Pancreas (tissue), 10 donors: ENCODE measurements at places on chromosomes 6 and 20. TPM values are rescaled to one million over a fixed set of nuclear protein-coding genes. Genes with fewer than 3 reads are reported as not detected.

Gene BFSP1
- total RNA-seq = 1.4 TPM

Gene EDN3
- 4.2 TPM for total RNA-seq

Gene MPIG6B
- not detected for total RNA-seq

Gene GSTA2
- 54.8 TPM for total RNA-seq

Gene LRFN2
- total RNA-seq = 0.52 TPM

Gene KCNB1
- total RNA-seq = 0.28 TPM

Gene ATAT1
- 6.8 TPM for total RNA-seq

Gene FAM83C
- not detected for total RNA-seq

Gene PPP1R3G
- total RNA-seq = 0.09 TPM

Gene CRIP3
- 3.1 TPM for total RNA-seq

Gene THBD
- total RNA-seq = 1.8 TPM

DNA sequence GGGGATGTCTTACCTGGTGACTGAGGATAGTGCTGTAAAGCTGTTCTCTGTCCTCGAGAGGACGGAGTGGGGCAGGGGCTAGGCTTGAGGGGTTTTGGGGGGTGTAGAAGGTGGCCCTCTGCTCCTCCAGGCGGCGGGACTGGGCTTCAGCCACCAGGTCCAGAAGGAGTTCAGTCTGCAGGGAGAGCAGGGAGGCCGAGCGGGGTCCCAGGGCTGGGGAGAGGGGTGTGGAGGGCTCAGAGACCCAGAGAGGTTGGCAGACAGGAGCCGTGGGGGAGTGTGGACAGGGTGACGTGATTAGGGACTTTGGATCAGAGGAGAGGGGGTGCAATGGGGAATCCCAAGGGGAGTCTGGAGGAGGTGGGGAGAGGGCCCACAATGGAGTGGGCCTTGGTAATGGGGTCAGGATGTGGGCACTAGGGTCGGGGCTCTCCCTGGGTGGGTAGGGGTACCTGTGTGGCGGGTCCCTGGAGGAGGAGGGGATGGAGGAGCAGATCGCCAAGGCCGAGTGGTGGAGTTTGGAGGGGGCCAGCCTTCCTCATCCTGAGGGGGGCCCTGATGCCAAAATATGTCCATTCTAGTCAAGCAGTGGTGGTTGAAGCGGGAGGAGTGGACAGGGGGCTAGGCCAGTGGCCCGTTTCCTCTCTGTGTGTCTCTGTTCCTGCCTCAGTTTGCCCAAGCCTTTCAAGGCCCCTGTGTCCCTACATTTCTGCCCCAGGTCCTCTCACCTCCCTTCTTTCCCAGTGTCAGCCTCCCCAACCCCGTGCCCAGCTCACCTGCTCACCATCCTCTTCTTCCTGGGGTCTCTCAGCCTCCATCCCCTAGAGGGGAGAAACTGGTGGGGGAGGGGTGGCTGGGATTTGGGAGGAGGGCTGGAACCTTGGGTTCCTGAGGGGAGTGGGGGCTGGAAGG, 491 bp downstream of the GPSM3 start:
- no peak overlapping the region for H3K27ac ChIP-seq
- DNase-seq = no peak
- no peaks in the 10 kb centered on the region for H3K4me1 ChIP-seq
- no peaks in the 10 kb centered on the region for H3K36me3 ChIP-seq
- H3K4me3 ChIP-seq = no peak overlapping the region

DNA sequence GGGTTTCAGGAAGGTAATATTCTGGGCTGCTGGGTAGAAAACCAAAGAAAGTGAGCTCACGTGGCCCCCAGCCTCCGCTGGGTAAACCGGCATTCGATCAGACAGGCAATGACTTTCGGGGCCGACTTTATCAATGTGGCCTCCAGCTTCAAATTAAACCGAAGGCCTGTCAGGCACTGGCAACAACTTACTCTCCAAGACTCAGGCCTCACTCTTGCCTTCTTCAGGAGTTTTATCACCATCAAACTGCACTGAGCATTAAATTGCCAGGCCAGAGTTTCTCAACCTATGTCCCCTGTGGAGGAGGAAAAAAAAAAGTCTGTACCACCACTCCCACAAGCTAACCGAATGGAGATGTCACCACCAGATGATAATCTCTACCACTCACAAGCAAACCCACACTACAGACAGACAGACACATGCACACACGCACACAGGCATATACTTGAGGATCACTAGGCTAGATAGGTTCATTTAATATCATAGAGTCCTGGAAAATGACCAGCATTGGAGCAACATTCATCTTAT, 1.1 kb upstream of the MBOAT1 start:
- H3K4me1 ChIP-seq = peaks cover 11% of the 10 kb centered on the region
- H3K4me3 ChIP-seq = peak overlapping the region; percentile 63
- H3K27ac ChIP-seq = peak overlapping the region; percentile 85
- H3K27me3 ChIP-seq = no peaks in the 10 kb centered on the region
- no peak for DNase-seq

DNA sequence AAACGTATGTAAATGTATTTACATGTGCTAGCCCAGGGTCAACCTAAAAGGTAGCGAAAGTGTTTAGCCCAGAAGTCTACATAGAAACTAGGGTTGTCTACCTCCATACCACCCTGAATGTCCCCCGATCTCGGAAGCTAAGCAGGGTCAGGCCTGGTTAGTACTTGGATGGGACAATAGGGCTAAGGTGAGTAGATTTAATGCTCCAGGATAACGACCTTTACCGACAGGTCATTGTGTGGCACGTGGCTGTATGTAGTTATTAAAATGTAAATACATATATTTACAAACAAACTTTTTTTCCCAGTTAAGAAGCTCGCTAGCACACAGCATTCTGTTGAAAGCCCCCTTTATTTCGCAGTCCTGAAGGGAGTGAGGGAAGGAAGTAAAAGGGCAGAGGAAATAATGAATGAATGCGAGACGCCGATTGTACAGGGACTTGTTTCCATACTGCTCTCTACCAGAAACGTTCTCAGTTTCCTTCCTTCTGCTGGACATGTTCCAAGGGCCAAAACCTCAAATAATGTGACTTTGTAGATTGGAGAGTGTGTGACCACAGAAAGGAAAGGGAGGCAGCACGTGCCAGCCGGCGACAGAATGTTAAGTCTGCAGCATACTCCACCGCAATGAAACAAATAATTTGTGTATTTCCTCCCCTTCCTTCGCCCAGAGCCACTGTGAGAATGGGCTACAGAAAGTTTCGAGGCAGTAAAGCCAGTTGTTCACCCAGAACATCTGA, 612 bp downstream of the ADAT2 start:
- H3K27ac ChIP-seq = peak overlapping the region; percentile 75
- H3K4me3 ChIP-seq = peak overlapping the region; percentile 49
- no peak for DNase-seq
- no peaks in the 10 kb centered on the region for H3K36me3 ChIP-seq

DNA sequence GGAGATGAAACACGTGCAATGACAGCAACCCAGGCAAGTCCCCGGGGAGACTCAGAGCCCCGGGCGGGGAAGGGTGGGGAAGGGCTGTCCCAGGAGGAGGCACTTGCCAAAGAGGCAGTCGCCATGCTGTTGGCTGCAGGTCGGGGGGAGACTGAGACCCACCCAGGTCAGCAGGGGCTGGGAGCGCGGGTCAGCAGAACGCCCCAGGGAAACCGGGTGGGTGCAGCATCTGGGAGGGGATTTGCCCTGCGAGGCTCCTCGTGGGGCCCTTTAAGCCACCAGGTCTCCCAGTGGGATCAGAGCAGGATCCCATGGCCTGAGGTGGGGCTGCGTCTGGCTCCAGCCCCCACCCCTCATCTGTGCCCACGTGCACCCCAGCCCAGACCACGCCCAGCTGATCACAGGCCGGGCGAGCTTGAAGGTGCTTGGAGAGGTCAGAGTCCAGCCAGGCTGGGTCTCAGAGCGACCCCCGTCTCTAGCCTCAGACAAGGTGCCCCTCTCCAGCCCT, 65.5 kb downstream of the YTHDF1 start:
- no peak overlapping the region for H3K27ac ChIP-seq
- no peaks in the 10 kb centered on the region for H3K36me3 ChIP-seq
- no peak for DNase-seq
- no peaks in the 10 kb centered on the region for H3K27me3 ChIP-seq
- H3K4me3 ChIP-seq = no peak overlapping the region

DNA sequence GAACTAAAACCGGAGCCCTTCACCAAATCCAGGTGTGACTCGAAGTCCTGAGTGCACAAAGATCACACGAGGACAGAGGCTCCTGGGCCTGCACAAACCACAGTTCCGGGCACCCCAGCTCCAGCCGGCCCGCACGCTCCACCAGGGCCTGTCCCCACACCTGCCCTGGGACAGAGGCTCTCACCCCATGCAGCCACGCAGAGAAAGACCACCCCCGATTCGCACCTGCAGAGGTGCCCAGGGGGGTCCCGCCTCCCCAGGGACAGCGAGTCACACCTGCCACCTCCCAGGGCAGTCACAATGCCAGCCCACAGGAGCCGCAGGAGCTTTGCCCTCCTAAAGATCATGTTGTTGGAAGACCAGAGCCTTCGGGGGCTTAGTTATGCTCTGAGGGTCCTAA, 25.4 kb upstream of the MRGBP start:
- no peaks in the 10 kb centered on the region for H3K27me3 ChIP-seq
- no peaks in the 10 kb centered on the region for H3K4me1 ChIP-seq
- no peak overlapping the region for H3K27ac ChIP-seq
- H3K4me3 ChIP-seq = no peak overlapping the region
- H3K36me3 ChIP-seq = no peaks in the 10 kb centered on the region

GRCh38 chr6:33211666-33212422, 3.5 kb downstream of the RING1 start:
- no peak overlapping the region for H3K27ac ChIP-seq
- peaks cover 5% of the 10 kb centered on the region for H3K4me1 ChIP-seq
- H3K4me3 ChIP-seq = no peak overlapping the region
- no peak for DNase-seq

DNA sequence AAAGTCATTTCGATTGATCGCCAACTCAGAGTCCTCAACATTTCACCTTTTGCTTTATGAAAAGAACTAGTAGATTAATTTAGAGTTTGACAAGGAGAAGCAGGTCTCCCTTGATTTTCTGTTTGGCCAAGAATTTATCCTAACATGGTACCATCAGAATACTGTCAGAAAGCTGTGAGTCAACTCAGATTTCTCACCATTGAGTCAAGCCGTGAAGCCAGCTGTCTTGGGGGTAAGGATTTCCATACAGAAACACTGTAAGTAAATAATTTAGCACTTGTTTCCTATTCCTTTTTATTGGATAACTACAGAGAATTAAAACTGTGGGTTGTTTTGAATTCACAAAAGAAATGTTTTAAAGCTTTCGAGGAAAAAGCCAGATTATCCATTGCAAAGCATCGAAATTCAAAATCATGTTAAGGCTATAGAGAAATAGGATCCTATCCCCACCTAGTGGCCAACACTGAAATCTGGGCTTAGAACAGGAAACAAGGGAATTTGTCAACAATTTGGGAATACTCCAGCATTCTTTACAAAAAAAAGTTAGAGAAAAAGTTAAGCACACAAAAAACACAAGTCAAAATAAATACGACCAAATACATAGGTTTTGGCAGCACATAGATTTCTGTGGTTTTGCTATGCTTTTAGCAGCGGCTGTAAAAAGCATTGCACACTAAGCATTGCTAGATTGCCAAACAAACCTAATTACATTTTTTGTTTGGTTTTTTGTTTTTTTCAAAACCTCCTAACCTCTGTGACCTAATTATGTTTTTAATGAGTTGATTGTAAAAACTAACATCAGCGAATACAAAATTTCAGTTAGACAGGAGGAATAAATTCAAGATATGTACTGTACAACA, 44.2 kb downstream of the COL11A2 start:
- no peaks in the 10 kb centered on the region for H3K27me3 ChIP-seq
- H3K27ac ChIP-seq = no peak overlapping the region
- H3K36me3 ChIP-seq = no peaks in the 10 kb centered on the region
- no peak overlapping the region for H3K4me3 ChIP-seq
- DNase-seq = no peak

GRCh38 chr6:150723857-150724256, 124.2 kb downstream of the PLEKHG1 start:
- no peaks in the 10 kb centered on the region for H3K27me3 ChIP-seq
- H3K4me3 ChIP-seq = no peak overlapping the region
- no peak for DNase-seq
- no peaks in the 10 kb centered on the region for H3K36me3 ChIP-seq

DNA sequence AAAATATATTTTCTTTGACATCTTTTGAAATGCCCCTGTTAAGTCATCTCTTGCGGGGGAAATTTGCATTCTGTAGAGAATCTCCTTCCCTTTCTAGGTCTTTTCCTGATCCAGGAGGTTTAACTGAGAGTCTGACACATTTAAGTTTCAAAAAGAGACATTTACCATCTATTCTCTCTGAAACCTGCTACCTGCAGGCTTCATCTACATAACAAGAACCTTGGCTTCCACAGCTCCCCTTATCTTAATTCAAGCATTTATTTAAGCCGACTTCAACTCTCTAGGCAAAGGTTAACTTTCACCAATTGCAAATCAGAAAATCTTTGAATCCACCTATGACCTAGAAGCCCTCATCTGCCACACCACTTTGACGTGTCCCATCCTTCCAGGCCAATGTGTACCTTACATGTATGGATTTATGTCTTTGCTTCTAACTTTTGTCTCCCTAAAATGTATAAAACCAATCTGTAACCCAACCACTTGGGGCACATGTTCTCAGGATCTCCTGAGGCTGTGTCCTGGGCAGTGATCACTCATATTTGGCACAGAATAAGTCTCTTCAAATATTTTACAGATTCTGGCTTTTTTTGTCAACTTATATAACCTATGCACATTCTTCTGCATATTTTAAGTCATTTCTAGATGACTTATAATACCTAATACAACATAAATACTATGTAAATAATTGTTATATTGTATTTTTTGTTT, 666.7 kb downstream of the UTRN start:
- H3K4me3 ChIP-seq = no peak overlapping the region
- no peak for DNase-seq
- H3K4me1 ChIP-seq = peaks cover 12% of the 10 kb centered on the region
- no peak overlapping the region for H3K27ac ChIP-seq
- no peaks in the 10 kb centered on the region for H3K27me3 ChIP-seq
- H3K36me3 ChIP-seq = no peaks in the 10 kb centered on the region

DNA sequence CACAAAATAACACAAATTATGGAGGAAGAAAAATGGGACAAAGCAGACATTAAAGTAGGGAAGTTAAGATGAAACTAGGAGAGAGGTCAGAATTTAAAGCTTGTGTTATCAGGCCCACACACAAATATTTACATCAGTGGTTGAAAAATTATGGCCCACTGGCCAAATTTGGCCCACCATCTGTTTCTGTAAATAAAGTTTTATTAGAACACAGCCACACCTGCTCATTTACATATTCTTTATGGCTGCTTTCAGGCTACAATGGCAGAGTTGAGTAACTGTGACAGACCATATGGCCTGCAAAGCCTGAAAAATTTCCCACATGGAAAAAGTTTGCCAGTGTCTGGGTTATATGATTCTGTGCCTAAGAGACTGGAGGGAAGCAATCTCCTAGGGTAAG, 49.0 kb downstream of the SLC22A23 start:
- no peak overlapping the region for H3K4me3 ChIP-seq
- no peaks in the 10 kb centered on the region for H3K27me3 ChIP-seq
- DNase-seq = no peak
- H3K4me1 ChIP-seq = peaks cover 51% of the 10 kb centered on the region
